ENCODE measurements at places on chromosomes 3 and 15.

GRCh38 chr3:67940210-67940952, 286.0 kb upstream of the SUCLG2 start:
- DNase-seq = no peak

- no peak for DNase-seq
These were observed 9.1 kb downstream of the RAB43 start for GRCh38 chr3:129112308-129113052.

- no peak for DNase-seq
These were observed 38.7 kb upstream of the CSPG5 start for GRCh38 chr3:47617086-47618010.

DNA sequence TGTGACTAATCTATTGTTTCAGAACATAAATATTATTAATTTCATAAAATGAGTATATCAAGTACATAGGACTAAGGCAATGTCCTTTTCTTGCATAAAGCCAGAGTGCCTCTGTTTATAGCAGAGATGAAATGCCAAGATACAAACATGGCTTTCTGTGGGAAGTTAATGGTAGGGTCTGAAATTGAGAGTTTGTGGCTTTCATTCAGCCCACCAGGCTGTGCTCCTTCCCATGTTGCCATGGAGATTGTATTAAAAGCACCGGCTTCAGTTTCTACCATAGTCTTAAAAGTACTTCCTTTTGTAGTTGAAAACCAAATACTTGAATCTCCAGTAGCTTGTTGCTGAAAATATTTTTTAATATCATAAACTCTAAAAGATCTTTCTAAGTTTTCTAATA, 114.0 kb downstream of the LRRC28 start:
- DNase-seq = no peak

- DNase-seq = no peak
These were observed 134.1 kb upstream of the PLSCR5 start for GRCh38 chr3:146739203-146739671.

- no peak for DNase-seq
These were observed 114.0 kb upstream of the OSTN start for GRCh38 chr3:191085091-191085490.

DNA sequence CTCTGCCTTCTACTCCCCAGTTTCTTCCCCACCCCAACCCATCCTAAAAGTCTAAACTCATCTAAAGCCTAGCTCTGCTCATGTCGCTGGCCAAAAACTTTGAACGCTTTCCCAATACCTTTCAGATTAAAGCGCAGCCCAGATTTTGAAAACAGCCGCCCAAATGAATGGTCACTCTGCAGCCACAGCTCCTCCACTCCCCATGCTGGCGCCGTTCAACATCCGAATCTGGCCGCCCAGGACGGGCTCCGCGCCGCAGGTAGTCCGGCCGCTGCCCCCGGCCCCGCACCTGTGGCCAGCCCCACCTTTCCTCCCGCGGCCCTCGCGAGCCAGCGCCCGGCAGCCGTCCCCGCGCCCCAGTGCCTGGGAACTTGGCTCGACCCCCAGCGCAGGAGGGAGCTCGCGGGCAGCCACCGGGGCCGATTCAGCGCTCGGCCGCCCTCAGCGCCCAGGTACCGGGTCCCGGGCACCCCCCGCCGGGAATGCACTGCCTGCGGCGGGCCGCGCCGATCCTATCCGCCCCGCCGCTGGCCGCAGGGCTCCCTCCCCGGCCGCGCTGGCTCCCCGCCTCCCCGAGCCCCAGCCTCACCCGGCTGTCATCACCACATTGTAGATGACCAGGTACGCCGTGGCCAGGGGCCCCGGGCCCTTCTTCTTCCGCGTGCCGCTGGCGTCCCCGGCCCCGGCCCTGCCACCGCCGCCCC, 417 bp downstream of the HACD2 start:
- DNase-seq = no peak

- no peak for DNase-seq
These were observed 23.5 kb downstream of the NR1D2 start for GRCh38 chr3:23968463-23969184.

DNA sequence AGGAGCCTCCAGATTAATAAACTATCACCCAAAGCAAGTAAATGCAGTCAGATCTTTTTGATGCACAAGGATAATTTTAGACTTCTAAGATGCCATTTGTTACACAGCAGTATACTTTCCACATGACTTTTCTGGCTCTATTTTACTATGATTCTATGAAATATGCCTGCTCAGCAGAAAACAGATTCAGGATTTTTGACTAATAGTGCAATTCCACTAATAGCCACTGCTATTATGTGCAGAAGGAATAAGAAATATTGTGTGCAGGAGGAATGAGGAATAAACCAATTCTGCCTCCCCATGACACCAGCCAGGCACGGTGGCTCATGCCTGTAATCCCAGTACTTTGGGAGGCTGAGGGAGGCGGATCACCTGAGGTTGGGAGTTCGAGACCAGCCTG, 11.5 kb upstream of the SPPL2A start:
- no peak for DNase-seq

- no peak for DNase-seq
These were observed 73.4 kb downstream of the CRYBG3 start for GRCh38 chr3:97895216-97895615.

DNA sequence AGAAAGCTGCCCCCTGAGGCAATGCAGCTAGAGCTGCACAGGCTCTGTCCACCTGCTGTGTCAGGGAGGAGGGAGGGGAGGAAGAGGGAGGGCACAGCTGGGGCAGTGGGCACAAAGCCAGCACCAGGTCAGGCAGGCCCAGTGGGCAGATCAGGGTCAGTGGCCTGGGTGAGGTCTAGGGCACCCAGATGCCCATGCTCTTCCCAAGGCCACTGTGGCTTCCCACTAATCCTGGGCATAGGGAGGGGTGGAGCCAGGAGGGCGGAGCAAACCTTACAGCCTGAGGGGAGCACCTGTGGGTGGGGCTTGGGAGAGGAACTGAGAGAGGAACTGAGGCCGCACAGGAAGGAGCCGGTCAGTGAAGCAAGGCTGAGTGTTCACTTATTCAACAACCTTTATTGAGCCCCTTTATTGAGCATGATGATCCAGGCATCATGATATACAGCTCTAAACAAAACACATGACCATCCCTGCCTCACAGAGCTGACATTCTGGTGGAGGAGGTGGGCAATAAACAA, 55.0 kb downstream of the RHCG start:
- no peak for DNase-seq

DNA sequence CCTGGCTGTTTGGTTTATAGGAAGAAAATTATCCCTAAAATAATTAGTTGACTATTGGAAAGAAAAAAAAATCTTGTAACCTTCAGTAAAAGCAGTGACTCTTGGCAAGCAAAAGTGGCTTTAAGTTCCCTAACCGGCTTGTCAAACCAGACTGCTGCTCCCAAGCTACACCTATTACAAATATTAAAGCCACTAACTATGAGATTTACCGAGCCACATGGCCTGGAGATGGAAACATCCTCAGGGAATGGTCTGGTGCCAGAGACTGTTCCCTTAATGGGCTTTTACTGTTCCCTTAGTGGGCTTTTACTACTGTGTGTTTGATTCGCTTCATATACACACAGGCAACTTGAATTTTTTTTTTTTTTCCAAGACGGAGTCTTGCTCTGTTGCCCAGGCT, 35.9 kb upstream of the ZNF774 start:
- DNase-seq = no peak

GRCh38 chr3:128794770-128795649, 69.0 kb downstream of the RAB7A start:
- no peak for DNase-seq

DNA sequence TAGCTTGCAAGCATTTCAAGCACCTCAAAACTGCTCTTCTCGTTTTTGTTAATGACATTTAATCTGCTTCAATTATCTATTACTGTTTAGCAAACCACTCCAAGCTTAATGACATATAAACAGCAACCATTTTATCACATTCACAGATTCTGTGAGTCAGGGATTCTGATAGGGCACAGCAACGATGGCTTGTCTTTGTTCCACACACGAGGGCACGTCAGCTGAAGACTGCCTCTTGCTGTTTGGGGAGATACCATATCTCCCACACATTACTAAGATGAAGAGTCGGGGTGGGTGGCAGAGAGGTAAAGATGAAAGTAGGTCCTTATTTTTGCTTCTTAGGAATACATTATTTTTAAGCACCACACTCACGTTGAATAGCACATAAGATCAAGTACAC, 19.3 kb downstream of the CPOX start:
- no peak for DNase-seq
